Kidney (tissue), 22 donors: ENCODE measurements at places on chromosomes 4 and X.
A peak's percentile ranks its signal among the peaks of the same experiment; 100 is the strongest.

- no peak for DNase-seq
Measured at GRCh38 chr4:35975617-35976355, 268.5 kb downstream of the ARAP2 start.

- DNase-seq = peak; percentile 7
Measured at GRCh38 chr4:13794819-13795565, 167.5 kb upstream of the BOD1L1 start.

GRCh38 chr4:2898001-2898400, 54.4 kb downstream of the ADD1 start:
- no peak for DNase-seq

- no peak for DNase-seq
Measured at GRCh38 chrX:44306356-44306755, 37.1 kb downstream of the EFHC2 start.

DNA sequence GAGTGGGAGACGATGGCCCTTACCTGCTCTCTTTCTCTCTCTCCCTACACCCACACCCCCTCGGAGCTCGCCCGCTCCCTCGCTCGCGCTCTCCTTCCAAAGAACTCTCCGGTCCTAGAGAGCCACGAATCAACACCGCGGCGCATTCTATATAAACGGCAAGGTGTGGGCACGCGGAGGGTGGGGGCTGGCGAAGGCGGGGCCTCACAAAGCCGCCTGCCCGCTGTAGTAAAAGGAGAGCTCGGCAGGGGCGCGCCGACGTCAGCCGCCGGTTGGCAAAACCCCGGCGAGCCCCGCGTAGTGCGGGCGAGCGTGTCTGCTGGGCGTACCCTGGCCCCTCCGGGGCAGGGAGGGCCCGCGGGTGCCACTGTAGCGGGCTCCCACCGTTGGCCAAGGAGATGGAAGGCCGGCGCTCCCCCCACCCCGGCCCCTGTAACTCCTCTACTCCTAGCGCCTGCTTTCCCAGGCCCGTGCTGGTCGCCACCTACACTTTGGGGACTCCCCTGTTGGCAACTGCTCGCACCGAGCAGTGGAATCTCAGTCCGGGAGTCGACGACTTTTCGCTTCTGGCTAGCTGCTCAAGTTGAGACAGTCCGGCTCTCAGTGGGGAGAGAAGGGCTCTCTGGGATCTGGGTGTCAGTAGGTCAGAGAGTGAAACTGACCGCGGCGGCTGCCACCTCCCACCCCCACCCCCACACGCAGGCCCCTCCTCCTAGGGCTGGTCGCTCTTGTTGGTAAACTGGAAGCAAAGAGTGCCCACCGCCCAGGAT, 325.5 kb upstream of the F9 start:
- peak; percentile 74 for DNase-seq

GRCh38 chr4:8168232-8168631, 9.6 kb upstream of the ABLIM2 start:
- no peak for DNase-seq

GRCh38 chr4:175930471-175930870, 118.4 kb upstream of the GPM6A start:
- DNase-seq = no peak

- no peak for DNase-seq
Measured at GRCh38 chr4:83247415-83248357, 36.9 kb downstream of the COQ2 start.

- no peak for DNase-seq
Measured at GRCh38 chr4:146632770-146633470, 5.8 kb upstream of the POU4F2 start.

DNA sequence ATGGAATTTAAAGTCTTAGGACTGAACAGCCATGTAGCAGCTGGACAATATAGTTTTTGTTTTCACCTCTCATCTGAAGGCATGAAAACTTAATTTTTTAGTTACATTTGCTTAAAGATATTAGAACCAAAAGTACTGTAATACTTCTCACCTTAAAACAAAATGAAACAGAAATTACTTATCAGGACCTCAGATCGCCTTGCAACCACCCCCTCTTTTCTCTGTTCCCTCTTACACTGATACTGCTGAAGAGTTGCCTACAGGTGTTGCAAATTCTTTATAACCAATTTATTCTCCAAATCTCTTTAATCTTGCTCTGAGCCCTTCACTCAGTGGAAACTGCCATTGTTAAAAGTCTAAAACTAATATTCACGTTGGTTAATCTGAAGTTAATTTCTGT, 145.0 kb downstream of the SPCS3 start:
- no peak for DNase-seq

GRCh38 chr4:141077611-141078225, 55.6 kb downstream of the RNF150 start:
- DNase-seq = no peak

DNA sequence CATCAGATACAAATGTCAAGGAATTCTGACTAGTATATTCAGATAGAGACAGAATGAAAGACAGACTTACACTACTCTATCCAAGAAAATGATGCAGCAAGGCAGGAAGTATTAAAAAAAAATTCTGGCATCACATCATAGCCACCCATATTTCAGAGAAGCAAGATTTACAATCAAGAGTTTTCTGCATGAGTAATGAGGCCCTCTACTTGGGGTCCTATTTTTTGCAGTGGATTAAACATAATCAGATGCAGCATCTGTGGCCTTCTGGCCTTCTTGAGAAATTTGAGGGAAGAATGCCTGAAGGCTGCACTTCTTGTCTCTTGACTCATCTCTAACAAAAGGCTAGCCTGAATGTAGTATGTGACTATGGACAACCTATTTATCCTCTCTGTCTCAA, 48.2 kb upstream of the SLIT2 start:
- no peak for DNase-seq

GRCh38 chr4:85369703-85370380, 105.1 kb upstream of the ARHGAP24 start:
- DNase-seq = no peak

- no peak for DNase-seq
Measured at GRCh38 chr4:120096508-120097297, 30.1 kb upstream of the MAD2L1 start.

DNA sequence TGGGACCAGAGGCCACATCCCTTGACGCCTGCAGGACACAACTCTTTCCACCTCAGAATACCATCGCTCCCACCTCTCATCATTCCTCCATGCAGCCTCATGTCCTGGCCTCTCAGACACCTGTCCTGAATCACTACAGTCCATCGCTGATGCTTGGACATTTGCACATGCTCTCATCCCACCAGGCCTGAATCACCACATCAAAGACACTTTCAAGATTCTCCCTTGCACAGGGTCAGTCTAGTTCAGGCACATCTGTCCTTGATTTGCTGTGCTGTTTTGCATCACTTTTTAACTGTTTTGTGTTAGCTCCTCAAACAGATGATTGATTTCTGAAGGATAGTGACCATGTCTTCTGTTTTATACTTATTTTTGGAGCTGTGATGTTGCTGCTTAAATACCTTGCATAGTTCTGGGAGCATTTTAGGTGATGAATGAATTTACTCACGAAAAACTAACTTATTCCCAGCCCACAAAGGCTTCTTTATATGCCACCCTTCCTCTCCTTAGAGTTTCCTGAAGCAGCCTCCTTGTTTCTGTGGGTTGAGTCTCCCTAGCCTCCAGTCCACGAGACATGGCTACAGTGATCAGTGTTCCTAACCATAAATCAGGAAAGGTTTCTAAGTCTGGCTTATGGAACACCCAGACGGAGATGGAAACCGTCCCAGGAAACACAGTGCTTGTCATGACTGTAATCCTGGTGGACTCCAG, 2.6 kb downstream of the FAM114A1 start:
- no peak for DNase-seq

DNA sequence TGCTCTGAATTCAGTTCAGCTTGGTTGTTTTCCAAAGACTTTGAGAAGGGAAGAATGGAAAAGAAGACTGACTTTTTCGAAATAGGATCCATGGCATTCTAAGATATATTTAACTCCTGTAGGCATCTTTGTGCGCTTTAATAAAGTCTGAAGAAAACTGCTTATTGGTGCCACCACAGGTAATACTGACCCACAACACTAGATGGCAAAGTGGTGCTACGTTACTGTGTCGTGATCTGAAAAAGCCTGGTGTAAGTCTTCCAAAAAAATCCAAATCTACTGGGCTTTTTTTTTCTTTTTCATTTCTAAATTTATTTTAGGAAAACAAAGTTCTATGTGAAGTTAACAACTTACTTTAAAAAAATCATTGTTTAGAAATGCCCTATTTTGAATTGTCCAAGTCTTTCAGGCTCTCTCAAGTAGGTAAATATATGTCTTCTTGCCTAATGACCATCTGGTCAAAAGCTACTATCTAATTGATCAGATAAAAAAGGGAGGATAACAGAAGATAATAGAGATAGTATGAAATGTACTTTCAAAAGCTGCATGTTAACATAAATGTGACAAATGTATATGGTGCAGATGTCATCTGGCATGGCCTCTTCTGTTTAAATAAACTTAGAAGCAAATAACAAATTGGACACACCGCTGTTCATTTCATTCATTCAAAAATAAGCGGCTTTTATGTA, 47.0 kb upstream of the MID1IP1 start:
- peak; percentile 33 for DNase-seq

GRCh38 chrX:114028907-114029662, 554.8 kb upstream of the HTR2C start:
- DNase-seq = no peak

GRCh38 chrX:149037281-149037870, 467.7 kb downstream of the IDS start:
- no peak for DNase-seq

DNA sequence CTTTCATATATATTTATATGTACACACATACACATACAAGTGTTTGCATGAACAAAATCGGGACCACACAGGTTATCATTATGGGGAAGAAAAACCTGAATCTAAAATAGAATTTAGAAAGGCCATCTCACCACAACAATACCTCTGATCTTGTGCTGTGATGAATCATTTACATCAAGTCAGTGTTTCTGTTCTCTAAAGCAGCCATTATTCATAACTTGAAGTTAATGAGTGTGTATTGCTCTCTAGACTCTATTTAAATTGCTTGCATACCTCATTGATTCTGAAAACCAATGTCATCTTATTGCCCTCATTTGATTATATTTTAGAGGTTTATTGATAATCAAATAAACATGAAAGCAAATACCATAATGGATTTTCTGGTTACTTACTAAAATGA, 71.6 kb downstream of the FAM114A1 start:
- DNase-seq = no peak

DNA sequence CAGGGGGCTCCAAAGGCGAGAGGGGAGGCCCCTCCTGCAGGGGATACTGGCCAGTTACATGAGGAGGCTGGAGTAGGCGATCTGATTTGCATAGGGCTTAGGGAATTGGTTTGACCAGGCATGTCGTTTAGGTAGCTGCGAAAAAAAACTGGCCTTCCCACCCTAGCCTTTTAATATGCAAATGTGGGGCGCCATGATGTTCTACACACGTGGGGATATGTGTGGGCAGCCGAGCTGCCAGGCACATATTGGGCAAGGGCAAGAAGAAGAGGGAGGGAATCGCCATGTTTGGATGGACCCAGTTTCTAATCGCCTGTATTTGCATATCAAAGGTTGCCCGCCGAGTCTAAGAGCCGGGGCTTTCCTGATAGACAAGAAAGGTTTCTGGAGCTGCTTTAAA, 121.3 kb downstream of the PRKX start:
- no peak for DNase-seq

- no peak for DNase-seq
Measured at GRCh38 chrX:104085919-104086318, 9.9 kb upstream of the TMSB15C start.

GRCh38 chrX:97563531-97564133, 679.9 kb downstream of the RPA4 start:
- DNase-seq = peak; percentile 12

DNA sequence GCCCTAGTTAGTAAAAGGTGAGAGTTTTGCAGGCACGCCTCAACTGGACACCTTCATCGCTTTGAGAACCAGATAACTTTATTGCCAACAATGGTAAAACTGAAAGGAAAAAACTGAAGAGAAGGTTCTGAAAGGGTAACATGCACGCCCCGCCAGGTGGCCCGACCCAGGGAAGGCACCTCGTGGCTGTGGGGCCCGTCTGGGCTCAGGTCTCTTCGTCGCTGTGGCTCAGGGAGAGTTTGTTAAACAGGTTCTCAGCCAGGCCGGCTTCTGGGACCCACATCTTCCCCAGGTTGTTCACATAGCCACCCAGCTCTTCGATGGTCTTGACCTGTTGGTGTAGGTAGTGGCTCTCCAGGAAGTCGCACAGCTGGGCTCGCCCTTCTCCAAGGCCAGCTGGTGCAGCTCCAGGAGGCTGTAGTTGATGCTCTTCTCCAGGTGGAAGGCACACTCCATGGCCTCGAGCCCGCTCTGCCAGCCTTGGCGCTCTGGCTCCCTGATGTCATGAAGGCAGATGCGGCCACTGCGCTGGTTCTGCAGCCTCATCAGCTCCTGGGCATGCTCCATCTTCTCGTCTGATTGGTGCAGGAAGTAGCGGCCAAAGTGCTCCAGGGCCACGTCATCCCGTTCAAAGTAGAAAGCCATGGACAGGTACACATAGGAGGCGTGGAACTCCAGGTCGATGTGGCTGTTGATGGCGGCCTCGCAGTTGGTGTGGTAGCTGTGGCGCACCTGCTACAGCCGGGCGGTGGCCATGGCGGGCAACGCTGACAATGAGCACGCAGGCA, 69.7 kb downstream of the FAM47C start:
- no peak for DNase-seq

DNA sequence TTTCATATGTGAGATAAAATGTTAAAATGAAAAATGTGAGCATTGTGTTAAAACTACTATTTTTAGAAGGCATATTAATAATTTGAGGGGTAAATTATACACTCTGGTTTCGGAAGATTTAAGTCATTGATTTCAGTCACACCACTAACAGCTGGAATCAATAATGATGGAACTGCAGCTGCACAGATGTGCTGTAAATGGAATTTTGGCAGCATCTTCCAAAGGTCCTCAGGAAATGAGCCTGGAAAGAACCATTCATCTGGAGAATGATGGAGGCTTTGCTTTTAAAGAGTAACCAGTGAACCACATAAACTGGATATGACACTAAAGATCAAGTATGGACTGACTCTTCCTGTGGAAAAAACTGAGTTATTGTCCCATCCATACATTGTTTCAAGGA, 759.0 kb upstream of the EPHA5 start:
- DNase-seq = no peak

DNA sequence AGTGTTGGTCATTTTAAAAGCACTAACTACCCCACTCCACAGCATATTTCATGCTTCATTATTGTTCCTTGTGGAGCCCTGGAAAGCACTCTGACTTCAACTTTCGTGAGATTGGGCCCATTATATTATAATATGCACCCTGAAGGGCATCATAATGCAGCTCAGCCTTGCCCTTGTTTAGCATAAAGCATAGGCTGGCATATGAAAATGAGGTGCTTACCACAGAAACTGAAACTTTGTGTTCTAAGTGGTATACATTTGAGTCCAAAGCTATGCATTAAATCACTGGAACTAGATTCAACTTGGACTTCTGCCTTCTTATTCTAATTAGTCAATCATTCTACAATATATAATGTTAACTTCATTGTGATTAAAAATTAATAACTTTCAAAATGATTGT, 1027.9 kb downstream of the STIM2 start:
- no peak for DNase-seq

DNA sequence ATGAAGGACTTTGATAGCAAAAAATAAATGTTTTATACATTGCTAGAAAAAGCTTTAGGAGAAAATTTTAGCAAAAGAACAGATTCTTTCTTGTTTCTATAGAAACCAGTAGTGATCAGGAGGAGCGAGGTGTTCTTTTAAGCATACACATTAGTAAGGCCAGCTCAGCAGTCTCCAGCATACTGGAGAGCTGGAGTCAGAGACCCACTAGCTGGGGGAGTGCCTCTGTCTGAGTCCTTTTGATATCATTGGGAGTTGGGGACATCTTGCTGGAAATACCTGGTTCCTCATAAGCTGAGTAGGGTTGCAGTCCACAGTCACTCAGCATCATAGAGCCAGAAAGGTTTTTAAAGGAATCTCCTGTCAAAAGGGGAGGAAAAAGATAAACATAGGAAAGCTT, 67.4 kb downstream of the AFF2 start:
- no peak for DNase-seq
